ENCODE measurements at places on chromosomes 6 and 20.

DNA sequence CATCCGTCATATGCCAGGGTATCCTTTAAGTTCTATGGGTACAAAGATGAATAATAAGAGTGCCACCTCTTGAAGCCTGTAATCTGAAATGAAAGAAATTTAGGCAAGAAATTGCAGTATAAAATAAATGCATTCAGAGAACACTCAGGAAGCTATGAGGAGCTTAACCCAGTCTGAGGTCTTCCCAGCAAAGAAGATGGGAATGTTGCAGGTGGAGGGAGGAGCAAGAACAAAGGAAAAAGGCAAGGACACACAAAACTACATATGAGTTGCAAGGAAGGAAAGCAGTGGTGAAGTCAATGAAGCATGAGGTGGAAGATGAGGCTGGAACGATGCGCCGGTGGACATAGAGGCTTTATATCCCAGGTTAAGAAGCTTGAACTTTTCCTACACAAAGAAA, 67.0 kb upstream of the DST start:
- DNase-seq, result no peak

- no peak for DNase-seq
These were observed 2.5 kb downstream of the ACTL10 start for GRCh38 chr20:33669224-33669623.

DNA sequence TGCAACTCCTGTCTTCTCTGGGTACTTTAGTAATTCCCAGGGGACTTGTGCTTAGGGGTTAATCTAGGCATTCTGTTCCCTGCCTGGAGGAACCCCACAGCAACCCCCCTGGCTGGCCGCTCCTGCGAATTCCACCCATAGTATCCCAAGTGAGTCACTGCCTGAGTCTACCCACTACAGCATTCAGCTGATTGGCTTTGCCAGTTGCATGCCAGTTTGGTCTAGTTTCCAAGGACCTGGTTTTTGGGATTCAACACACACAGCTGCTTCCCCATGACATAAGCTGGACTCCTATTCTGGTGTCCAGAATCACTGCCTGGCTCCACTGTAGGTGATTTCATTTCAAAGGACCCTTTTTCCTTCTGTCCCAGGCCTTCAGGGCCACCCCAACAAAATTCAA, 40.3 kb downstream of the PLCG1 start:
- no peak for DNase-seq

- DNase-seq, result no peak
These were observed 17.0 kb upstream of the RPS6KA2 start for GRCh38 chr6:166643891-166644590.

- no peak for DNase-seq
These were observed 119.0 kb upstream of the ZNF184 start for GRCh38 chr6:27591699-27592480.

GRCh38 chr20:50237349-50237748, 46.7 kb downstream of the CEBPB start:
- no peak for DNase-seq

GRCh38 chr6:156617376-156617775, 159.8 kb upstream of the ARID1B start:
- no peak for DNase-seq

- DNase-seq, result peak; percentile 32
These were observed 292.6 kb upstream of the MARCKS start for GRCh38 chr6:113564371-113565171.

- no peak for DNase-seq
These were observed 22.8 kb upstream of the FAM83C start for GRCh38 chr20:35314816-35315631.

DNA sequence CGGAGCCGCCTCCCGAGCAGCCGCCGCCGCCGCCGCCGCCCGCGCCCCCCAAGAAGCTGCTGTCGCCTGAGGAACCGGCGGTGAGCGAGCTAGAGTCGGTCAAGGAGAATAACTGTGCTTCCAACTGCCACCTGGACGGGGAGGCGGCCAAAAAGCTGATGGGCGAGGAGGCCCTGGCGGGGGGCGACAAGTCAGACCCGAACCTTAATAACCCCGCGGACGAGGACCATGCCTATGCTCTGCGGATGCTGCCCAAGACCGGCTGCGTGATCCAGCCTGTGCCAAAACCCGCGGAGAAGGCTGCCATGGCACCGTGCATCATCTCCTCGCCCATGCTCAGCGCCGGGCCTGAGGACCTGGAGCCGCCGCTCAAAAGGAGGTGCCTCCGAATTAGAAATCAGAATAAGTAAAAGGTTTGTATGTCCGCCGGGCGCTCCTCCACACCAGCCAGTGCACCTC, 145.2 kb downstream of the SOBP start:
- DNase-seq, result no peak

DNA sequence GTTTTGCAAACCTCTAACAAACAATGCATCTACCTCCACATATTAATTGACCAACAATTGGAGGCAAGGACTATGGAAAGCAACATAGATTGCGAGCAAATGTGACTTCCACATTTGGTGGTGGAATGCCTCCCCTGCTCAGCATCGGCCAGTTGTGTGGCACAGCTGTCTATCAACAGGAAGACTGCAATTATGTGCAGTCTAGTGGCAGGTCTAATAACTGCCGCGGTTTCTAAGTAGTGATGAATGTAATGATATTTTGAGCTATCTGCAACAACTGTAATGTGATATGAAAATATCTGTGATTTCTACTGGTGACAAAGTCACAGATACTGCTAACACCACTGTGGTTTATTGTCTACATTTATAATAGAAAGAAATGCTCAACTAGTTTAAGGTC, 56.8 kb downstream of the NCR2 start:
- no peak for DNase-seq

GRCh38 chr6:122755901-122756300, 23.6 kb upstream of the FABP7 start:
- no peak for DNase-seq

- no peak for DNase-seq
These were observed 107.6 kb upstream of the SGK1 start for GRCh38 chr6:134425513-134425912.

DNA sequence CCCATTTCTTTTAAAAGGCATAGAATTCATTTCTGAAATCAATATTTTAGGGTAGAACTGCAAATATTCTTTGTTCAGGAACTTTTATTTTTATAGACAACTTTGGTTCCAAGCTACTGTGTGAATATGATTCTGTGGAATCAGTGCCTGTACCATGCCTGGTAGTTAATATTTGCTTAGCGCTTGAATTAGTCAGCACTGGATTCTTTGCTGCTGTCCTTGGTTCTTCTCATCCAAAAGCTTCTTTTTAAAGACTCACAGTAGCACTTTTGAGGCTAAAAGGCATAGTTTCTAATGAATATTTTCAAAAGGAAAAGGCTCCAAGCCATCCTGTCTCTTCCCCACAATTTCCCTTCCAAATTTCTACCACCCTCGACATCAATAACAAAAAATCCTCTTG, 109.5 kb downstream of the SLC35F1 start:
- no peak for DNase-seq

GRCh38 chr20:39453890-39454289, 491.7 kb downstream of the DHX35 start:
- no peak for DNase-seq

GRCh38 chr6:162679681-162680080, 47.9 kb downstream of the PRKN start:
- no peak for DNase-seq

- DNase-seq, result no peak
These were observed 64.5 kb downstream of the STX11 start for GRCh38 chr6:144214622-144215401.

DNA sequence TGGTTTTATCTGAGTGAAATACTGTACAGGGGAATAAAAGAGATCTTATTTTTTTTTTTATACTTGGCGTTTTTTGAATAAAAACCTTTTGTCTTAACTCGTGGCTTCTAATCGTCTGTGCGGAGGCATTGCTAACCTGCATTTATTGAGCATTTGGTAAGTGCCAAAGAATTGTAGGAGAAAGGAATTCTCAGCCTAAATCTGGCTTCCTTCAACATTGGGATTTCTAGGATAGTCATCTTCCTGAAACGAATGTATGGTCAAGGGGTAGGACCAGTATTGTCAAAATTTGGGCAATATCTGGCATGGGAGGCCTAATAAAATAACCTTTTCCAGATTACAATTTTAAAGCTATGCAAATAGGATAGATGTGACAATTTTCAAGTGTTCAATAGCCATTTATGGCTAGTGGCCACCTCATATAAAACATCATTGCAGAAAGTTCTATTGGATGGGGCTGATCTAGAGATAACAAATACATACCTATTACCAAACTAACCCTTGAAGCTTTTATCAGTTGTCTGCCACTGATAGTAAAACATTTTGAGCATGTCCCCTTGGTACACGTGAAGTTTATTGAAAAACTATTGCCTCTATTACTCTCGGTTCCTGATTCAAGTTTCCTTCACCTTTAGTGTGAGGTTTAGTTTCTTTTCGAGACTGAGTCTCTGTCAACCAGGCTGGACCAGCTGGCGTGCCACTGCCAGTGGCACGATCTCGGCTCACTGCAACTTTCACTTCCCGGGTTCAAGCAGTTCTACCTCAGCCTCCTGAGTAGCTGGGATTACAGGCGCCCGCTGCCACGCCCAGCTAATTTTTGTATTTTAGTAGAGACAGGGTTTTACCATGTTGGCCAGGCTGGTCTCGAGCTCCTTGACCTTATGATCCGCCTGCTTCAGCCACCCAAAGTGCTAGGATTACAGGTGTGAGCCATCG, 5.6 kb downstream of the PIM1 start:
- DNase-seq, result no peak

GRCh38 chr6:34066218-34066571, 79.7 kb downstream of the GRM4 start:
- no peak for DNase-seq

GRCh38 chr6:160336200-160336599, 12.0 kb upstream of the SLC22A3 start:
- no peak for DNase-seq

DNA sequence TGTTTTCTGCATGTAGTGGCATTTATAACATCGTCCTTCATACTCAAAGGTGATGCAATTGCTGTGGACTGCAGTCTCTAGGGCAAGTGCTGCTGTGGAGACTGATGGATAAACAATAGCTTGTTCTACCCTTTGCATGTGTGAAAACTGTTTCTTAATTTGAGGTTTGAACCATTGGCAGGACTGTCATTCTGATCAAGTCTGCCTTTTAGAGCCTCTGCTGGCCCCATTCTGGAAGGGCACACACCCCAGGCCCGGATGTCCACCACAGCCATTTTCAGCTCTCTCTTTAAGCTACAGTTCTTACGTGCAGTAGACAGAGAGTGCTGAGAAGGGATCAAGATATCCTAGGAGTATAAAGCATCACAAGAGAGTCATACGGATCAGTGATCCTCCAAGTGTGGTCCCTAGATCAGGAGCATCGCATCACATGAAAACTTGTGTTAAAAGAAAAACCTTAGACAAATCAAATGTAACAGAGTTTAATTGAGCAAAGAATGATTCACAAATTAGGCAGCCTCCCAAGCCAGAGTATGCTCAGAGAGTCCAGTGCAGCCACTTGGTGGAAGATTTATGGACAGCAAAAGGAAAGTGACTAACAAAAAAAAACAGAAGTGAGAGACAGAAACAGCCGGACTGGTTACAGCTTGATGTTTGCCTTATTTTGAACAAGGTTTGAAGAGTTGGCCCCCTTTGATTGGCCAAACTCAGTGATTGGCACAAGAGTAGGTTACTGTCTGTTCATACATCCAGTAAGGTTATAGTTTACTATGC, 52.0 kb downstream of the FRK start:
- no peak for DNase-seq

GRCh38 chr6:89925826-89926225, 31.6 kb downstream of the GJA10 start:
- no peak for DNase-seq

- DNase-seq, result no peak
These were observed 2.1 kb downstream of the CNR1 start for GRCh38 chr6:88164061-88164460.

DNA sequence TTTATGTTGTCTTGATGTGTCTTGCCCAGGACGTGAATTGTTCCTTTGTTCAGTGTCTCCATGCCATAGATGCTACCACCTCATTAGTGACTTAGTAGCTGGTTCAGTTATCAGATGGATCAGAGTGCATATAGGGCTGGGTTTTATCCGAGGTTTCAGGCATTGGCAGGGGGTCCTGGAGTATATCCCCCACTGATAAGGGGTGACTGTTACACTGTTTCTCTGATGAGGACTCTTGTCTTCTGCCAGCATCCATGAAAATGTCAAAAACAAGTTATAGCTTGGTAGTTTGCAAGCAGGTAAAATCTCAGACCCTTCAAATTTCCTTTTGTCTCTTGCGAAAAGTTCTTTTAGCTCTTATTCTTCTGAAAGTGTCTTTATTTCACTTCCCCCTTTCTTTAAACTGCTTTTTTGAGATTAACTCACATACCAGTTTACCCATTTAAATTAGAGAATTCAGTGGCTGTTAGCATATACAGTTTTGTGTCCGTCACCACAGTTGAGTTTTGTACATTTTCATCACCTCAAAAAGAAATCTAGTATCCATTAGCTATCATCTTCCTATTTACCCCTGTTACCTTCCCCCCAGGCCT, 109.2 kb downstream of the CDYL start:
- DNase-seq, result no peak

DNA sequence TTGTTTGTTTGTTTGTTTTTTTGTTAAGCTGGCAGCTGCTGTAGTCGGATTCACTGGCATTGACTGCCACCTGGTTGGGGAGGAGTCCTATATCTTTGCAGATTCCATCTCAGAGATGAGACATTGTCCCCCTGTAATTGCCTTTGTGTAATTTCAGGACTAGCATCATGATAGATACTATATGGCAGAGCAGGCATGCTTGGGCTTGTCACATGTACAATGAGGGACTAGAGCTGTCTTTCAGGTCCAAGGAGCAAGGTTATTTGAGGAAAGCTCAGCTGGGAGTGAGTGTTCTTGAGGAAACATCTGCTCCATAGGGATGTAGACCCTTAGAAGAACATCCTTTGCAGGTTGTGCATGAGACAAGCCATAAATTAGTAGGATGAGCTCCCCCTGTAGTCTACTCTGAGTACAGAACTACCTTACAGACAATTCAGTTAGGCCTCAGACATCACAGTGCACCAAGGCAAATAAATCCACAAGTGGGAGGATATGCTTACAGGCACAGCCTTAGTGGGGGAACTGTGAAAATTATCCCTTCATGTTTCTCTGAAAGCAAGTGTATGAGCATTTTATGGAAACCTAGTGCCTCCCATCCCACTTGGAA, 62.1 kb downstream of the BMP2 start:
- DNase-seq, result no peak

DNA sequence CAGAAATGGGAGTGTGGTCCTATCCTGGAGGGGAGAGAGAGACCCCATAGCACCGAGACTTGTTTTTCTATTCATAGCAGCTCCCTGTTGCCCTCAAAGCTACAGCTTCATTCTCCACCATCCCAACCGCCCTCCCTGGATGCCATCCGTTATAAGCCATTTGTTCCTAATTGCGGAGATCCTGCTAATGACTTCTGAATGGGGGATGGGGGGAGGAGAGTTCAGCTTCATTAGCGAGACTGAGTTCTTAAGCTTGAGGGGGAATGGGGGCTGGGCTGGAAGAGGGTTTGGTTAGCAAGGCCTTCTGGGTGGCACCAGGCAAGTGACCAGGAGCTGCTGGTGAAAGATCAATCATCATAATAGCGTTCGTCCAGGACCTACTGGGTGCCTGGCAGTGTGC, 27.1 kb downstream of the FOXP4 start:
- no peak for DNase-seq

Measured in NCI-H2081 treated with DMSO at 0.1 percent for 48 hours (cell line).